ENCODE measurements at places on chromosomes 5 and 9. TPM values are rescaled to one million over a fixed set of nuclear protein-coding genes. Genes with fewer than 3 reads are reported as not detected.

GRCh38 chr9:137691646-137692351 is 73.0 kb downstream of the EHMT1 start:
- DNase-seq = no peak

- DNase-seq = peak; percentile 94
Observed at GRCh38 chr5:16736158-16736995, 119.6 kb upstream of the RETREG1 start.

DNA sequence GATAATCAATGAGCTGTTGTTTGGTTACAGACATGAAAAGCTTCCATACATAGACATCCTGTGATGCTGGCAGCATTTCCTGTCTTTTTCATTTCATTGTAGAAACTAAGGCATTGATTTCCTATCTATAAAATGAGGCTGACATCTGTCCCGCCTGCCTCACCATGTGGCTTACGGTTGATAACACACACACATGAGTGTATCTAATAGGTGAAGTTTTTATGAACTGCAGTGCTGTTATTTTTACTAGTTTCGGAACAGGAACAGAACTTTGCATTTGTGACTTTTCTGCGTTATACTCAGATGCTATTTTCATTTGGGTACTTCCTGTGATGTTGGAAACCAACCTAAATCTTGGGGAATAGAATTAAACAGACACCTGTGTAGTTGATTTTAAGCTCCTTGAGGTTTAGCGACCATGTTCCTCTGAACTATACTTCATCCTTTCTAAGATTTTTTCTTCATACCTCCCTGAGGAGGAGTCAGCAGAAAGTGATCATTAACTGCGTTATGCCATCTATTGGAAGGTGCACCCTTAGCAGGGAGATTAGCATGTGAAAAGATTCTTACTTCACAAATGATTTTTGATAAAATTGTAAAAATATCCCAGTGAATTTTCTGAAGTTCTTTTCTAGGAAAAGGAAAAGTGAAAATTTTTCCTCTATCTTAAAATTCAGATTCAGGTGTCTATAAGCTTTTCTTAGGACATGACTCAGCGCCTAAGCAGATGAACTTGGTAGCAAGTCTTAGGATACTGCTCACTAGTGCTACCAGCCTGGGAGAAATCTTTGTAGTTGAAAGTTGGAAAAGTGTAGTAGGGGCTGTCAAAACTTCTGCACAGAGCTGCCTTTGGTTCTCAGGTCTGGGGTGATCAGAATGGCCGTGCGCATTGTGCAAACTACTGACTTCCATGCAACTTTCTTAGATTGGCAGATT is 134.5 kb downstream of the TRIO start:
- DNase-seq = no peak

- peak; percentile 80 for DNase-seq
Observed at GRCh38 chr5:91136271-91136670, 246.8 kb downstream of the ARRDC3 start.

DNA sequence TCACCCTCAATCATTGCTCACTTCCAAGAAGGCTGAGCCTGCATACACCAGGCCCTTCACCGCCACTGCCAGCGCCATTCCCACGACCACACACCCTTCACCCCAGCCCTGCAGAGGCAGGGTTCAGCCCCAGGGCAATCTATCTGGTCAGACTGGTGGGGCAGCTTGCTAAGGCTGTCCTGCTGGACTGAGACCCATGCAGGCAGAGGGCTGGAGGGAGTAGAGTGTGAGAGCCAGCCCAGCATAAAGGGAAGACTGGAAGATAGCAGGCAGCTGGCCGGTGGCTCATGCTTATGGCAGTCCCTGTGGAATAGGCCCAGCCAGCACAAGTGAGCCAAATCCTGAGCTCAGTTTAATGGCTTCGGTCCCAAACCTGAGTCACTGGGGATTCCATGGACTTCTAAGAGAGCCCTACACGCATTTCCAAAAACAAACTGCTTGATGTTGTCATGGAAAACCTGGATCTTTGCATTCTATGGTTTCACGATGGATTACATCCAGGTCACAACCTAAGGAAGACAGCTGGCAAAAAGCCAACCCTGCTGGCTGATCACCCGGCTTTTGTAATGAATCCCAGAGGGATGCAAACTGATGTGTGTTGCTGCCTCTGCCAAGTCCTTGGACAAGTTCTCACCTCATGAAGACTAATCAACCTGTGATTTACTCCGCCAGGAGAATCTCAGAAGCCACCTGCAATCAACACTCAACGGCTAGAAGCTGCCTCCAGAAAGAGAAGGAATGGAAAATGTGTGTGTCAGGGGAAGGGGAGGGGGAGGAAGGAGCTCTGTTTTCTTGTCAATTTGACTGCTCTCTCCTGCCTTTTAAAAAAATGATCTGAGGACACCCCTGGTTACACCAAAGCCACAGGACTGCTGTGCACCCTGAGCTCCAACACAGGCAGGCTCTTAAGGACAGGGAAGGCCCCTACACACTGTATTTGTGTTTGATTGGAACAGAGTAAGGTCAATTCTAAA is 143.6 kb downstream of the LHFPL2 start:
- peak; percentile 97 for DNase-seq

DNA sequence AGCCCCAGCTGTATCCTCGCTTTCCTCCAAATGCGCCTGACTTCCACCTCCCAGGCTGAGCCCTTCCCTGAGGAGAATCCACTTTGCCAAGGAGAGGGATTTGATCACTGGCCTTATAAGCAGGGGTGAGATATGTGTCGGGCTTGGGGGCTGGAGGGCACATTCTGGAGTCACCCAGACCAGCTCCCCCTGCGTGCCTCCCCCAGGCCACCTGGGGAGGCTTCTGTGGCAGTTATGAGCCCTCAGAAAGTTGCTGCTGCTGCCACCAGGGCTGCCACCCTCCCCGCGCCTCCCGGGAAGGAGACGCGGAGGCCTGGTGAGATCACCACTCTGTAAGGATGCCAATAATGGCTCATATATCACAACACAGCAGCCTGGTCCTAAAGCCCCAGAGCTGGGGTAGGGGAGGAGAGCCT is 211.5 kb downstream of the PAPPA start:
- DNase-seq = peak; percentile 56

DNA sequence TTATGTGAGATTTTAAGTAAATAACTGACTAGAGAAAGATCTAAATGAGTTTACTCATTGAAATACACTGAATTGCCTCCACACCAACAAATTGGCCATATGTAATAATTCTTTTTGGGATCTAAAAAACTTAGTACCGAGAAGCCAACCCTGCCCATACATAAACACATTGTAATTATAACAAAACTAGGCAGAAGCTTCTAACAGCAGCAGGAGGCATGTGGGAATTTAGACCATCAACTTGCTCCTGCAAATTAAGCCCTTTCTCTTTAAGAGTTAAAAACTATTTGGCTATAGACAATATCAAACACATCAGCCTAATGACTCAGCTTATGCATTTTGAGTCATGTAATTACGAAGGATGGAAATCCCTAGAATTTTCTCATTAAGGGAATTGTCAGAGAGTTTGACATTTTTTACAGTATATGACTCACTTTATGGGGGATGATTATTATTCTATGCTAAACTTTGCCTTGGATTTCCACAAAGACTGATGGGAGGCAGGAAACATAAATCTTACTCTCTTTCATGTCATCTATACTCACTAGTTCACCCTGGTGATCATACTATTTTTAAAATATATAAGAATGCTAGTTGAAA is 1.0 kb downstream of the IL7R start:
- DNase-seq = peak; percentile 94

DNA sequence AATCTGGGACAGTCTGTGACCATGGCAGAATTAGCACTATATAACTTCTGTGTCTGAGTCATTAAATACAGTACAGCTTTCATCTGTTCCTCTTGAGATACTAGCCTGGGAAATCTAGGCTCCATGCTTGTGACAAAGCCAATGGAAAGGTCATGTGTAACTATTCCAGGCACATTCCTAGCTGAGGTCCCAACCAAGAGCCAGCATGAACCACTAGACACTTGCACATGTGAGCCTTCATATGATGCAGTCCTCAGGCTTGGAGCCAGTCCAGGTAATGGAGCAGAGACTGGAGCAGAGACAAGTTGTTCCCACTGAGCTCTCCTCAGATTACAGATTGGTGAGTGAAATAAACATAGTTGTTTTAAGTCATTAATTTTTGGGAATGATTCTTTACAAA is 412.4 kb upstream of the ZNF462 start:
- no peak for DNase-seq

GRCh38 chr5:118646917-118647316 is 341.4 kb downstream of the DTWD2 start:
- DNase-seq = no peak

DNA sequence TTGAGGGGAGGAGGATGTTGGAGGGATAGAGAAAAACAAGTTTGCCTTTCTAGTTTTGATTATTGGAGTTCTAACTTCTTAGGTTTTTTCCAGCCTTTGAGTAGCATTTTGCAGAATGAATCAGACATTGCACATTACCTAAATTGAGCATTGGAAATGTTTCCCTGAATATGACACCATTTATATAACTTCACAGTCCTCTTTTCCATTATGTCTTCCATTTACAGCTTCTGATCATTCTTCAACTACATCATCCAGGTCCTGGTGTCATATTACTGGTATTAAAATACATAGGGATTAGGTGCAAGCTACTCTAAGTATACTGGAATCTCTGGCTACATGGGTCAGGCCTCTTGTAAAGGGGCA is 286.1 kb downstream of the ARHGAP26 start:
- no peak for DNase-seq

- DNase-seq = no peak
Observed at GRCh38 chr9:18368206-18368605, 105.7 kb upstream of the ADAMTSL1 start.

DNA sequence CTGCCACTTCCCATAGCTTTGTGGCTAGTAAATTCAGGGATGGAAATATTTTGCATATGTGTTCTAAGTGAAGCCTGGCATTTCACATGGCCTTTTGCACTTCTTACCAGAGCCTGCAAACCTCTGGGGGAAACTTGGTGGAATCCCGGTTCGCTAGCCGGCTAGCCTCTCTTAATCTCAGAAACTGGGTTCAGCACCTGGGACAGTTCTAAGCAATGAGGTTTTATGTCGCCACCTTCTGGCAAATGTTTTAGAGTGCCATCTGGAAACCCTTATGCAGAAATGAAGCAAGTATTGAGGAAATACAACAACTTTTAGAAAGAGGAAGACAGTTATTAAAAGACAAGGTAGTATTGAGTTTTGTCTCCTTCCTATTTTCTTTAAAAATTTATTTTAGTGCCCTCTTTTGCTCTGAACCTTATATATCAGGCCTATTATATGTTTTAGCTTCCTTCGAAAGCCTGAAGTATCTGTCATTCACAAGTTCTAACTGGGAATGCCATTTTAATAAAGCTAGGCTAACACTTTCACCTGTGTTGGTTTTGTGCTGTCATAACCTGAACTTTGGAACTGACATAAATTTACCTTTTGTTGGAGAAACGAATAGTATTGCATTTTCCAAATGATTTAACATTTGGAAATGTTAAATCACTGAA is 963 bp upstream of the HTR1A start:
- DNase-seq = peak; percentile 64

- DNase-seq = no peak
Observed at GRCh38 chr5:58108511-58108910, 351.4 kb downstream of the PLK2 start.

- DNase-seq = no peak
Observed at GRCh38 chr5:14121552-14121951, 21.6 kb upstream of the TRIO start.

Gene TSSK1B
- total RNA-seq = 0.26 TPM

Gene LHX2
- total RNA-seq = not detected

Gene RNF208
- total RNA-seq = not detected

Gene BHMT2
- total RNA-seq = not detected

Gene NCS1
- 22.9 TPM for total RNA-seq

Gene RANBP6
- 19.5 TPM for total RNA-seq

Measured in bronchial epithelial cell (primary cell).